Femur (tissue), 1 donor: ENCODE measurements at places on chromosomes 4 and X.

GRCh38 chr4:164866817-164867490 lies 10.0 kb upstream of the APELA start:
- DNase-seq: no peak

DNA sequence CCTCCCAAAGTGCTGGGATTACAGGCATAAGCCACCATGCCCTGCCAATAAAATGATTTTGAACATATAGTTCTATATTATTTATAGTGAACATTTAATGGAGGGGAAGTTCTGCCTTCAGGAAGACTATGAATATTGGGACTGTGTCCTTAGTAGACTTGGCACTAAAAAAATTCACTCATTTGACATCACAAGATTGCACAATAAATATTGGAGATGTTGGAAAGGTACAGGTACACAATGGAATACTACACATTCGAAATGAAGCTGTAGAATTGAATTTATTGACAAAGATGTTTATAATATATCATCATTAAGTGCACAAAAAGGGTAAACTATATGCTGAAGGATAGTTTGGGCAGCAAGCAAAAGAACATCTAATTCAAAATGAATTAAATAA lies 13.0 kb upstream of the TMPRSS11E start:
- no peak for DNase-seq

GRCh38 chrX:68831405-68832100 lies 2.7 kb downstream of the EFNB1 start:
- DNase-seq: no peak

DNA sequence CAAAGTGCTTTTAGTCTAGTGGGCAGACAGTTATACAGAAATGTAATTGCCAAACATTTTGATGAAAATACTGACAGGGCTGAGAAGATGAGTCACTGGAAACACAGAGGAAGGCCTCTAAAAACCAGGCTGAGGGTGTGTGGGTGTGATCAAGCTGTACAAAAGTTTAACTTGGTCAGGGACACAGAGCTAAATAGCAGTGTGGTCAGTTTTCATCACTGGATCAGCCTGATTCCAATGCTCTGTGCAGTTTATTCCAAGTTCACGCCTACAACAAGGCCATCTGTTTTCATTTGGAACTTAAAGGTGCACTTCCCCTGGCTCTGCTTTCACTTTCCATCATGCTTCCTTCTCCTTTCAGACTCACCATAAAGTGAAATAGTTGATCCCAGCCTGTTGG lies 10.6 kb downstream of the CENPVL3 start:
- DNase-seq: peak; percentile 20

- peak; percentile 43 for DNase-seq
Observed at GRCh38 chrX:55135171-55135570, 46.4 kb downstream of the PAGE2 start.

- no peak for DNase-seq
Observed at GRCh38 chr4:16884673-16885460, 13.6 kb downstream of the LDB2 start.

DNA sequence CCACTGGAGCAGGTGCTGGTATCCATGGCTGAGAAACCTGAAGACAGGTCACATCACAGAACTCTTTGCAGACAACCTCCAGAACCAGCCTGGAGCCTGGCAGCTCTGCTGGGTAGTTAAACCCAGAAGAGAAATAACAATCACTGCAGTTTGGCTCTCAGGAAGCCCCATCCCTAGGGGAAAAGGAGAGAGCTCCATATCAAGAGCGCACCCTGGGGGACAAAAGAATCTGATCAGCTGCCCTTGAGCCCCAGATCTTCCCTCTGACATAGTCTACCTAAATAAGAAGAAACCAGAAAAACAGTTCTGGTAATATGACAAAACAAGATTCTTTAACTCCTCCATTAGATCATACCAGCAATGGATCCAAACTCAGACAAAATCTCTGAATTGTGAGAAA lies 823.2 kb upstream of the FRG1 start:
- no peak for DNase-seq

DNA sequence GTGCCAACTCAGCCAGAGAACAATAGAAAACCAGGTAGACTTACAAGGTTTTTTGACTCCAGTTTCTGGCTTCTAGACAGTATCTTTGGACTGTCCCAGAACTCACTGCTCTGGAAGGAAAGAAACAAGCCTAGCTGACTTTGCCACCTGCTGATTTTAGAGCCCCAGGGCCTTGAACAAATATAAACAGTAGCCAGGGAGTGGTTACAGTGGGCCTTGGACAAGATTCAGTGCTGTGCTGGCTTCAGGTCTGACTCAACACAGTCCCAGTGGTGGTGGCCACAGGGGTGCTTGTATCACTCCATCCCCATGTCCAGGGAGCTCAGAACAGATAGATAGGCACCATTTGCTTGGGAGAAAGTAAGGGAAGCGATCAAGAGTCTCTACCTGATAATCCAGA lies 694.1 kb upstream of the ADGRL3 start:
- DNase-seq: no peak

GRCh38 chr4:119299260-119299671 lies 22.7 kb downstream of the FABP2 start:
- DNase-seq: no peak

- no peak for DNase-seq
Observed at GRCh38 chrX:96957718-96958117, 74.0 kb downstream of the RPA4 start.

- no peak for DNase-seq
Observed at GRCh38 chrX:107646735-107647134, 18.4 kb downstream of the PRPS1 start.

- DNase-seq: no peak
Observed at GRCh38 chrX:12779534-12779933, 11.7 kb upstream of the PRPS2 start.

- DNase-seq: no peak
Observed at GRCh38 chrX:113124693-113125092, 284.1 kb upstream of the AMOT start.

DNA sequence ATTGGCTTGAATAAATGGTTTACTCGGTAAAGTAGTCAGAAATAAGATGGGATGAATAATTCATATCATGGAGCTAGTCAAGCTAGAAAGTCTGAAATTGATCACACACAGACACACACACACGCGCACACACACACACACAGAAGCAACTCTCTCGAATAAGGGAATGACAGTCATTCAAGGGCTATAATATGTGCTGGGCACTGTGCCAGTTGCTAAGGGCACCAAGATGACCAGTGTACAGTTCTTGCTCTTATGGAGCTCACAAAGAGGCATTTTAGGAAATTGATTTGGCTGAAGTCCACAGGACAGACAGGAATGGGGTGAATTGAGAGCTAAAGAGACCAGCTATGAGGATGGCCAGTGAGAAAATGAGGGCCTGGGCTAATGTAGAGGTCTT lies 34.2 kb upstream of the SH3D19 start:
- peak; percentile 40 for DNase-seq

GRCh38 chr4:173763389-173763788 lies 233.4 kb upstream of the HAND2 start:
- DNase-seq: no peak

DNA sequence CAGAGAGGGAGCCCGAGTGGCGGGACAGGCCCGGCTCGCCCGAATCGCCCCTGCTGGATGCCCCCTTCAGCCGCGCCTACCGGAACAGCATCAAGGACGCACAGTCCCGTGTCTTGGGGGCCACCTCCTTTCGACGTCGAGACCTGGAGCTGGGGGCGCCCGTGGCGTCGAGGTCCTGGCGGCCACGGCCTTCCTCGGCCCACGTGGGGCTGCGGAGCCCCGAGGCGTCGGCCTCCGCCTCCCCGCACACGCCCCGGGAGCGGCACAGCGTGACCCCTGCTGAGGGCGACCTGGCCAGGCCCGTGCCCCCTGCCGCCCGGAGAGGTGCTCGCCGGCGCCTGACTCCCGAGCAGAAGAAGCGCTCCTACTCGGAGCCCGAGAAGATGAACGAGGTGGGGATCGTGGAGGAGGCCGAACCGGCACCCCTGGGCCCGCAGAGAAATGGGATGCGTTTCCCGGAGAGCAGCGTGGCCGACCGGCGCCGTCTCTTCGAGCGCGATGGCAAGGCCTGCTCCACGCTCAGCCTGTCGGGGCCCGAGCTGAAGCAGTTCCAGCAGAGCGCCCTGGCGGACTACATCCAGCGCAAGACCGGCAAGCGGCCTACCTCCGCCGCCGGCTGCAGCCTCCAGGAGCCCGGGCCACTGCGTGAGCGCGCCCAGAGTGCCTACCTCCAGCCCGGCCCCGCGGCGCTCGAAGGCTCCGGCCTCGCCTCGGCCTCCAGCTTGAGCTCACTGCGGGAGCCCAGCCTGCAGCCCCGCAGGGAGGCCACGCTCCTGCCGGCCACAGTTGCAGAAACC lies 156.9 kb downstream of the SOWAHB start:
- DNase-seq: no peak

GRCh38 chr4:138455097-138455496 lies 212.9 kb upstream of the SLC7A11 start:
- no peak for DNase-seq
